Heart left ventricle (tissue), 16 donors: ENCODE measurements at places on chromosomes 2 and 18.

GRCh38 chr18:26741048-26741447, 124.5 kb downstream of the AQP4 start:
- DNase-seq: no peak

GRCh38 chr2:159219394-159219998, 67.0 kb downstream of the WDSUB1 start:
- no peak for DNase-seq

DNA sequence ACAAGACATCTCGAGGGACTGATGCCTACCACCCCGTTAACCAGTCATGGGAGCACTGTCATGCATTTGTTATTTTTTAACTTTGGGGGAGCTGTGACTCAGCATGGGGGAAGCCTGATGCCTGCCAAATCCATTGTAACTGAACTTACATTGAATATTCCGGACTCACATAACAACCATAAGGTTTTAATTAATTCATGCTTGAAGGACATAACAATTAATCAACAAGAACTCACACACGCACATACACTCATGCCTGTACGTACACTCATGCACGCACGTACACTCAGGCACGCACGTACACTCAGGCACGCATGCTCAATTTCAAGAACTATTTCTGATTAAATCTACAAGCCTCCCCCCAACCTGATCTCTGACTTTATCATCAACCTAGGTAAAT, 1639.1 kb downstream of the SUCLG1 start:
- DNase-seq: no peak

GRCh38 chr2:23503097-23503496, 118.1 kb downstream of the KLHL29 start:
- no peak for DNase-seq

GRCh38 chr2:231928481-231928880, 2.3 kb upstream of the NPPC start:
- no peak for DNase-seq

GRCh38 chr2:204743393-204743960, 198.2 kb downstream of the PARD3B start:
- DNase-seq: no peak

DNA sequence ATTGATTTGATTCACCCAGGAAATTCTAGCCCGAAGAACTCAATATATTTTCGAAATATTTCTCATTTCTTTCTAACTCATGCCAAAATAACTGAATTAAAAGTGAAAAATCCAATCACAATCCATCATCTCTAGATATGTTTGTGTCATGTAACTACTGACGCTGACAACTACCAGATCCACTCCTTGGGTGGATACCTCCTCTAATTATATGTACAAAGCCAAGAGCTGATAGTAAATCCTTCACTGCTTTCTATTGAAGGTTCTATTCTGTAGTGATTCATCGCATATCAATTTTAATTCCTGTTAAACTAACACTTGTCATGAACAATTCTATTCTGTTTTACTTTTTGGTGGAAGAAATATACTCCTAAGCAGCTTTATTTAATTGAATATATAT, 1056.6 kb upstream of the NXPH2 start:
- DNase-seq: no peak

DNA sequence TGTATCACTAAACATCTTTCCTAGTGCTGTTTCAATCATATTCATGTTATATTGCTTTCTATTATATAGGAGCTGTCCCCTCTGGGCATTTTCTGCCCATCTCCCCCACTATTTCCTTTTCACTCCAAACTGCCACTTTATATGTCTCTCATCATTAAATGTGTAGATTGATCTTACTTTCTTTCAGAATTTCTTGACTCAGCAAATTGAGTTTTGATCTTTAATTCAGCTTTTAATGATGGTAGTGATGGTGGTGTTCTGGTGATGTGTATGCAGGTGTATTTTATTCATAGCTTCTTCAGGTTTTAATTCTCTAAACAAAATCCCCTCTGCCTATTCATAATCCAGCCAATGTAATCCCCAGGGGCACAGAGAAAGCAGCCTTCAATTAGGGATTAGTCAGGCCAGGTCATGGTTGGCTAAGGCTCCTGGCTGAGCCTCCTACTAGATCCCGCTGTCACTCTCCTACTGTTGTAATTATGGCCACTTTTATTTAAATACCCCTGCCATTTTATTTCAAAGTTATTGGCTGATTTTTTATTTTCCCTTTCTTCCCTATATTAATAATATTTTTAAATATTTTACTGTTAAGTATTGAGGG, 325.4 kb downstream of the SPAG16 start:
- DNase-seq: no peak

DNA sequence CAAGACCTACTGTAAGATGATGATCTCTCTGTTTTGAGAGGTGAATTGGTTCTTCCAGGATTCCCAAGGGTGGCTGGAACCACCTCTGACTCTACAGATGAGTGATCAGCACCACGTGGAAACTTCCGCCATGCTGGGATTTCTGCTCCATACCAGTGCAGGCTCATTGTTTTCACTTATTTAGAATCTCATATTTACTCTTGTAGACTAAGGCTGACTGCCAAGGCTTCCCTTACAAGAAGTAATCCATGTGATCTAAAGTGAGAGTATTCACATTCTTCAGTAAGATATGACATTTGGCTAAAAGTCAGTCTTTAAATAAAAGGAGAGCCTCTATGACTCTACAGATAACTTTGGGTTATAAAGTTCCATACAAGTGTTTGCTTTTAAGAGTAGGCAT, 322.9 kb upstream of the RAB12 start:
- no peak for DNase-seq

DNA sequence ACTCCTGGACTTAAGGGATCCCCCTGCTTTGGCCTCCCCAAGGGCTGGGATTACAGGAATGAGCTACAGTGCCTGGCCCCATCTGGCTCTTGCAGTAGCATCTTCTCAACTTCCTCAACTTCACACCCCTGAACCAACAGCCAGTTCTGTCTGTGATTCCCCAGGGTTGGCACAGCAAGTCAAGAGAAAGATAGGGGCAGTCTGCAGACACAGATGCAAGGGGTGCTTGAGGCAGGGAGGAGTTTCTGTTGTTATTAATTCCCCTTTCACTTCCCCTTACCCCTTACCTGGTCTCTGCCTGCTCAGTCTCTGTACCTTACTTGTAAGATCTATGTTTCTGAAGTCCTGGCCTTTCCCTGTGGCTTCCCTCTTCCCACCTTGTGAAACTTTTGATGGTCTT, 54.1 kb upstream of the MEX3C start:
- no peak for DNase-seq

DNA sequence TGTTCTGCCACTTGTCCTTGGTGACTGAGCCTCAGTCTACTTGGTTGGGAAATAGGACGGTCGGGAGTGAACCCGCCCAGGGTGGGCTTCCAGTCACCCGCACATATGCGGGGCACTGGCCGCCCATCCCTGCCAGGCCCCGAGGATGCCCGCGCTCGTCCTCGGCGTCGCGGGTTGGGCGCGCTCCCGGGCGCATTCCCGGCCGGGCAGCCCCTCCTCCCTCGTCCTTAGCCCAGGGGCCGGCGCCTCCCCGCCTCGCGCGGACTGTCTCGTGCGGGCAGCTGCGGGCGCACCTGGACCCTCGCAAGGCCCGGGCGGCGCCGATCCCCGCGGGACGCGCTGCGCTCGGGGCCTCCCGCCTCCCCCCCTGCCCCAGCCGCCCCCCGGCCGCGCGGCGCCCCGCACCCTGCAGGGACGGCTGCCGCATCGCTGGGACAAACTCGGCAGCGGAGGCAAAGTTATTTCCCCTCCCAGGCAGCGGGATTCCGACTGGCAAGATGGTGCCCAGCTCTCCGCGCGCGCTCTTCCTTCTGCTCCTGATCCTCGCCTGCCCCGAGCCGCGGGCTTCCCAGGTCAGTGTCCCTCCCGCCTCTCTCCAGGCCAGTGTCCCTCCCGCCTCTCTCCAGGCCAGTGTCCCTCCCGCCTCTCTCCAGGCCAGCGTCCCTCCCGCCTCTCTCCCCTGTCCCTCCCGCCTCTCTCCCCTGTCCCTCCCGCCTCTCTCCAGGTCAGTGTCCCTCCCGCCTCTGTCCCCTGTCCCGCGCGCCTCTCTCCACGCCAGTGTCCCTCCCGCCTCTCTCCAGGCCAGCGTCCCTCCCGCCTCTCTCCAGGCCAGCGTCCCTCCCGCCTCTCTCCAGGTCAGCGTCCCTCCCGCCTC, at the start of gene FBLN7:
FBLN7 (plus strand) TSS at position 227 of the 874 bp plus-strand sequence; CDS start at position 498, 271 bp downstream.
- peak; percentile 73 for DNase-seq

- no peak for DNase-seq
Measured at GRCh38 chr18:78228974-78229373, 750.6 kb upstream of the SALL3 start.

DNA sequence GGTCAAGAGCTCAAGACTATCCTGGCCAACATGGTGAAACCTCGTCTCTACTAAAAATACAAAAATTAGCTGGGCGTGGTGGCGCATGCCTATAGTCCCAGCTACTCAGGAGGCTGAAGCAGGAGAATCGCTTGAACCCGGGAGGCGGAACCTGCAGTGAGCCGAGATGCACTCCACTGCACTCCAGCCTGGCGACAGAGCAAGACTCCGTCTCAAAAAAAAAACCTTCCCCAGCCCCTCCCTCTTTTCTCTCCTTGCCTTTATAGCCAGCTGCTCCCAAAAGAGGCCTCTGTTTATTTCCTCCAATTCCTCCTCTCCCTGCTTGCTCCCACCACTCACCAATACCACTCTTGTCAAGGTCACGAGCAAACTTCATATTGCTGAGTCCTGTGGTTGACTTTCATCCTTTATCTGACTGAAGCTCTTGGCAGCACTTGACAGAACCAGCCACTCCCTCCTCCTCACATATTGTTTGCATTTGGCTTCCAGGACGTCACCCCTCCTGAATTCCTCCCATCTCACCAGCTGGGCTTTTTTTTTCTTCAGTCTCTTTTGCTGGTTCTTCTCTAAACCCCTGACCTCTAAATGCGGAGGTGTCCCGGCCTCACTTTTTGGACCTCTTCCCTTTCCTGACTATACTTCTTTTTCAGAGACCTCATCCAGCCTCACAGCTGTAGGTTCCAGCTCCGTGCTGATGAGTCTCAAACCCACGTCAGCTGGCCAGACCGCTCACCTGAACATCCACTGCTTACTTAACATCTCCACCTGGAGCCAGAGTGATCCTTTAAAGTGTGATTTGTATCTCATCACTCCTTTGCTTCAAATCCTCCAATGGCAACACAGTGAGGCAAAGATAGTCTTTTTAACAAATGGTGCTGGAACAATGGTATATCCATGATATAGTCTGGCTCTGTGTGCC, 84.6 kb upstream of the CAB39 start:
- no peak for DNase-seq

DNA sequence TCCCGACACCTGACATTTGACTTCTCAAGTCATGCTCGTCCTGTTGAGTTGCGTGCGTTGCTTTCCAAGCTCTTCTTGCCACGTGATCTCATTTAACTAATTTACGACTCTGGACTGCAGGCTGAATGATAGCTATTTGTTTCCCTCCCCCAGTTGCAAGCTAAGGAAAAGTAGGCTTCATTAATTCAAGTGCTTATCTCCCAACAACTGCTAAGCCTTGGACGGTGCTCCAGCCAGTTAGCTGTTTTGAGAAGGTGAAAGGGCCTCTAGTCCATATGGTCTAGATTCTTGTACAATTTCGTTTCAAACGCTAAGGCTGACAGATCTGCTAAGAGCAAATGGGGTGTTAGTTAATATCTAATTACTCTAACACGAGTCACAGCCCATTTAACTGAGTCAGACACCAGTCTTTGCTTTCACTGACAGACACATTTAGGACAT, 21.1 kb downstream of the GPR45 start:
- no peak for DNase-seq

GRCh38 chr18:24982831-24983230, 369.1 kb downstream of the ZNF521 start:
- DNase-seq: no peak

GRCh38 chr2:10283106-10284062, 19.3 kb upstream of the HPCAL1 start:
- DNase-seq: no peak

- no peak for DNase-seq
Measured at GRCh38 chr2:31888550-31888949, 122.3 kb downstream of the MEMO1 start.

GRCh38 chr2:131035112-131035825, 58.0 kb downstream of the FAM168B start:
- DNase-seq: no peak

- DNase-seq: no peak
Measured at GRCh38 chr18:10316778-10317177, 137.7 kb upstream of the APCDD1 start.

DNA sequence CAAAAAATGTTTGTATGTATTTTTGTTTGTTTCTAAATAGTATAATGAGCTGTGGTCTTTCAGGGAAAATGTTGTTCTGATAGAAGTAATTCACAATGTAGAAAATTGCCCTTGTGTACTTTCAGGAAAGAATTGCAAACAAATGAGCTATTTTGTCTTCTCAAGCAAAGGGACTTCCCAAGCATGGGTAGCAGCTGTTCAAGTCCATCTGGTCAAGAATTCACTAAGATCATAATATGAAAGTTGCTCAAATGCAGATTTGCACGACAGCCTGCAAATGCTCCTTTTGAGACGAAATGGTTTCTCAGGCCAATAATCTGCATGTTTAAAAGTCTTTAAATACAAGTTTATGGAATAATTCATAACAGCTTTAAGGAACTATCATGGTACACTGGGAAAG, 51.9 kb upstream of the HNMT start:
- no peak for DNase-seq

DNA sequence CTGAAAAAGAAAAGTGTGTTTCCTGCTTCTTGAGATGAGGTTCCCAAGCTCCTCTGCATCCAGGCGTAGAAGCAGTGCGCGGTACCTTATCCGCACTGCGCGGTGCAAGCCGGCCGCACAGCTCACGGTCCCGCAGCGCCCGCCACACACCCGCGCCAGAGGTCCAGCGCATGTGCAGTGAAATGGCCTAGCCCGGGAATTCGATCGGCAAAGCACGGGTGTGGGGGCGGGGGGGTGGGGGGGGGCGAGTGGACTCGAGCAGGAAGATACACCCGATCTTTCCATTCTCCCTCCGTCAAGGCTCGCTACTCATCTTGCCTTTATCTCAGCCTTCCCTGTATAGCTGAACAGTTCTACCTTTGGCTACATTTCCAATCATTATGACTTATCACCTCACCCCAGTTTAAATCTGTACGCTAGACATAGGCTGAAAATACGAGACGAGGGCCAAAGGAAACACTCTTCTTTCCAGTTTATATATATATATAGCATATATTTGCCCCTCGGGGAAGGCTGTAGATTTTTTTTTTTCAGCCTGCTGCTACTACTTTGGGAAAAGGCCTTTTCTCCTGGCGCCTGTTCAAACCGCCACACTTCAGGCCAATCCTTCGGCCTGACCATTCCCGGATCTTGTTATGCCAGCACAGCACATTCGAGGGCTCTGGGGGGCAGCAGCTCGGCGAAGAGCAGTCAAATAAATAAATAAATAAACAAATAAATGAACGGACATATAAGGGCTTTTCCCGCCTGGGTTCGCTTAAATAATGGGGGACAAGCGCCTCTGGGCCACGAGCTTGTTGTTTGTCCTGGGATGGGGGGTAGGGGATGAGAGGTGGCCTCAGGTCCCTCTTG, 10.4 kb downstream of the HOXD8 start:
- no peak for DNase-seq

DNA sequence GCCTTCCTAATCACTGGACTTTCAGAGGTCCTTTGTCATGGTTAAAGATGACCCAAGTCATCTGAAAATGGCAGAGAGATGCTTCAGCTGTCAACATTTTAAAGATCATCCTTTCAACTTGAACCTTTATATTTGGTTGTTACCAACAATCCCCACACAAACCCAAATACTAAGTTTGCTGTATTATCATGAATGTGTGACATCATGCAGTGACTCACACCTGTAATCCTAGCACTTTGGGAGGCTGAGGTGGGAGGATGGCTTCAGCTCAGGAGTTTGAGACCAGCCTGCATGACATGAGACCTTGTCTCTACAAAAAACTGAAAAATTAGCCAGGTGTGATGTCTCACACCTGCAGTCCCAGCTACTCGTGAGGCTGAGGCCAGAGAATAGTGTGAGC, 55.2 kb upstream of the NRP2 start:
- DNase-seq: no peak

- no peak for DNase-seq
Measured at GRCh38 chr2:189252991-189253675, 73.6 kb upstream of the COL5A2 start.
